ENCODE measurements at places on chromosomes 4 and X.

DNA sequence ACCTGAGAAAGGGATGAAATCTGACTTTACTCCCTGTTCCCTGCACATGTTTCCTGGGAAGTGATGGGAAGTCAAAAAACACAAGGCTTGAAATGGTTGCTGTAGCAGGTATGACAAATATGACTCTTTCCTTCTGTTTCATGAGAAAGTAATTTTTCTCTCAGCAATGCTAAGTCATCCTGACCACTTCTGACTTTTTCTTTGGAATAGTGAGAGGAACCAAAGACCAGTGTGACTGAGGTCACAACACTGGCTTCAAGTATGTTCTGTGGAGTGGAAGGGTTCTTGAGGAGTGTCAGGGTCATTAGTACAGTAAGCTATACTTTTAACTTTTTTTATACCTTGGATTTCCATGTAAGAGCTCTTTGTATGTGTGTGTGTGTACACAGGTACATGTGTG, 225.3 kb downstream of the PPP3CA start:
- no peak for DNase-seq

DNA sequence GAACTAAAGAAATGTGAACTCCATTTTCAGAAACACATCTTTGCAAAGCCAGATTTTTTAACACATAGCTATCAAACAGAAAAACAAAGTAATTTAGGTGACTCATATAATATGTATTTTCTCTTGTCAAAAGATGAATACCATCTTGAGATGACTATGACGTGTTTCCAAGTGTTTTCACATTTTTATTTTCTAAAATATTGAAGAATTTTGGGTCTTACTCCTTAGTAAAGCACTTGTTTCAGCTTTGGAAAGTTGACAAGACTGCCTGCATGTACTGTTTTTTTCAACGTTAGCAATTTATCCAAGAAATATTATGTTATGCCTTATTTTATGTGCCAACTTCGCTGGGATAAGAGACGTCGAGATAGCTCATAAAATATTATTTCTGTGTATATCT, 733.9 kb upstream of the EPHA5 start:
- no peak for DNase-seq

- no peak for DNase-seq
Observed at GRCh38 chr4:126916049-126916625, 716.6 kb upstream of the INTU start.

GRCh38 chrX:52995987-52996331, 37.6 kb upstream of the FAM156A start:
- no peak for DNase-seq

DNA sequence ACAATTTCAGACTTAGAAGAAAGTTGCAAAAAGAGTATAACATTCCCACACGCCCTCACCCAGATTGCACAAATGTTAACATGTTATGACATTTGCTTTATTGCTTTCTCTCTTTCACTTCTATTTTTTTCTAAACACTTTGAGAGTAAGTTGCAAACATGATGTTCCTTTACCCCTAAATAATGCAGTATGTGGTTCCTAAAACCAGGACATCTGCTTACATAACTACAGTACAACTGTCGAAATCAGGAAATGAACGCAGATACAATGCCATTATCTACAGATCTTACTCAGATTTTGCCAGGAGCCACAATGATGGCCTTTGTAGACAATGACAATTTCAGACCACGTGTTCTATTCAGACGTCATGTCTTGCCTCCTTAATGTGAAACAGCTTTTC, 22.4 kb downstream of the SH3TC1 start:
- no peak for DNase-seq

DNA sequence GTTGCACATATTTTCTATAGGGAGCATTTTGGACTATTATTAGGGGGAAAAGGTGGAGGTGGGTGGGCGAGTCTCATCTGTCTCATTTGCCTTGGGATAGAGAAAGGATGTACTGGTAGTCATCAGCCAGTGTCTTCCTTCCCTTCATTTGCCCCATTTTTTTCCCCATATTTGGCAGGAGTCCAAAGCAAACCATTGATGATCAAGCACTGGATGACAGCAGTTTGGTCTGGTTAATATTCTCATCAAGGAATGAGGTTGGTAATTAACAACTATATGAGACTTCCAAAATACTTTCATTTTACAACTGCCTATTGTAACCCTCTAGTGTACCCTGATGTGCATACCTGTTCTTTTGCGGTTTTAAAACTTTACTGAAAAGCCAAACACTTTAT, 22.6 kb upstream of the IGFBP7 start:
- no peak for DNase-seq
